Activated T-helper 17 cell treated with anti-CD3 and anti-CD28 coated beads, Interleukin-2, amount 50 U/mL, for 72 hours (primary cell): ENCODE measurements at places on chromosomes 13 and 19.
A peak's percentile ranks its signal among the peaks of the same experiment; 100 is the strongest.

GRCh38 chr13:83620530-83621220 is 261.6 kb downstream of the SLITRK1 start:
- no peak for ATAC-seq

- ATAC-seq = no peak
Measured at GRCh38 chr13:72842991-72843390, 61.1 kb downstream of the PIBF1 start.

- no peak for ATAC-seq
Measured at GRCh38 chr19:34263745-34264237, 9.4 kb downstream of the GARRE1 start.

DNA sequence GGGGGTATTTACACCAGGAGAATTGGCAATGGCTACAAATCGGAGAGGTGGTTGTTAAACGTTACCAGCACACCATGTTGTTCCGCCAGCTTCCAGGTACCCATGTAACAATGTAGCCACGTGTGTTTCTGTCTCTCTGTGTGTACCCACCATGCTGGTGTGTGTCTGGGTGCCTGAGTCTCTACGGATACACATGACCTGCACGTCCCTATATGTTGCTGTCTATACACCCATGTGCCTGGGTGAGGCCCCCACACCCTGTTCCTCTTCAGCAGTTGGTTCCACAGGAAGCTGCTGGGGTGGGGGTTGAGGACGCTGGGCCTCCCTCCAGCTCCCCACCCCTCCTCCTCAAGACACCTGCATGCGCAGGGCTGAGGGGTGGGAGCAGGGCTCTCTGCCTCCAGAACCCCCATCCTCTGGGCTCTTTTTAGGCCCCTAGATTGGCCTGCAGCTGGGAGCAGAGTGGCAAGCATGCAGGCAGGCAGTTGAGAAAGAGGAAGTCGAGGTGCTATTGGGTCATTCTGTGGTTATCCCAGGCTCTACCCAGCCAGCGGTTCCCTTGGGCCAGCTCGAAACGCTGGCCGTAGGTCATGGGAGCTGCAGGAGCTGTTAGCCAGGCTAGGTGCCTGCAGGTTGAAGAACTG is at the start of gene ARHGEF18:
Gene ARHGEF18 (plus strand): TSS at position 351 of the 644 bp plus-strand sequence. CDS start 13,954 bp downstream, outside the sequence.
- peak; percentile 47 for ATAC-seq

- no peak for ATAC-seq
Measured at GRCh38 chr19:10868872-10869547, 2.3 kb upstream of the CARM1 start.

GRCh38 chr19:49749771-49750170 is 13.3 kb downstream of the TSKS start:
- ATAC-seq = no peak

GRCh38 chr13:47826471-47826870 is 174.6 kb downstream of the SUCLA2 start:
- no peak for ATAC-seq

GRCh38 chr13:23825179-23825578 is 64.0 kb downstream of the MIPEP start:
- ATAC-seq = no peak

GRCh38 chr13:48571126-48571913 is 38.4 kb upstream of the RCBTB2 start:
- no peak for ATAC-seq

DNA sequence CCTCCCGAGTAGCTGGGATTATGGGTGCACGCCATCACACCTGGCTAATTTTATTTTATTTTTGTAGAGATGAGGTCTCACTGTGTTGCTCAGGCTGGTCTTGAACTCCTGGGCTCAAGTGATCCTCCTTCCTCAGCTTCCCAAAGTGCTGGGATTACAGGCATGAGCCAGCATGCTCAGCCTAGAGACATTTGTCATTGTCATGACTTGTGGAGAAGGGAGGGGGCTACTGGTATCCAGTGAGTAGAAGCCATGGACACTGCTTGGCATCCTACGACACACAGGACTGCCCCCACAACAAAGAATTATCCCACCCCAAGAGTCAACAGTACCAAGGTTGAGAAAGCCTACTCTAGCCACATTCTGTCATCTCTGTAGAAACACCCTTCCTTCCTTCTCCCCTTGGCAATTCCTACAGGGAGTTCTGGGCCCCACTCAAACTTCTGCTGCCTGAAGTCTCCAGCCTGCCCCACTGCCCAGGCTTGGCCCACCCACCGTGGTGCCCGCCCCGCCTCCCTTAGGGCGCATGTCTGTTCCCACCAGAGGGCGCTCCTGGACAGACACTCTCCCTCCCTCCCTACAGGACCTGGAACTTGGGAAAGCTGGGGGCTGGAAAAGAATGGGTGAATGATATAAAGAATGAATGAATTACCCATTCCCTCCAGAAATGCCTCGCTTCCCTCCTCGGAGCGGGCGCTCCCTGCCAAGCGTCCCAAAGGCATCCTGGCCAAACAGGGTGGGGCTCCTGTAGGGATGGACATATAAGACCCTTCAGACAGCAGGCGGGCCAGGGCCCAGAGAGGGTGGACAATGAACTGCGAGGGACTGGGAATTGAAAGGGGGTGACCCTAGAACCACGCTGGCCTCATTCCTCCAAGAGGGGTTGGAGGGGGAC is 5.5 kb upstream of the EMP3 start:
- ATAC-seq = peak; percentile 24

GRCh38 chr19:33279430-33280350 is 22.6 kb downstream of the CEBPA start:
- ATAC-seq = no peak
